ENCODE measurements at places on chromosomes 13 and 19. TPM values are rescaled to one million over a fixed set of nuclear protein-coding genes. Genes with fewer than 3 reads are reported as not detected.

- H3K27ac ChIP-seq: peak overlapping the region; percentile 97
- DNase-seq: peak; percentile 80
- H3K4me3 ChIP-seq: peak overlapping the region; percentile 87
- H3K27me3 ChIP-seq: no peaks in the 10 kb centered on the region
- H3K4me1 ChIP-seq: peaks cover 86% of the 10 kb centered on the region
These were observed 37.6 kb upstream of the C1QTNF9 start for GRCh38 chr13:24271601-24272451.

- H3K4me1 ChIP-seq: peaks cover 26% of the 10 kb centered on the region
- peak; percentile 82 for DNase-seq
- H3K27ac ChIP-seq: peak overlapping the region; percentile 90
- H3K36me3 ChIP-seq: no peaks in the 10 kb centered on the region
- no peaks in the 10 kb centered on the region for H3K27me3 ChIP-seq
- H3K4me3 ChIP-seq: peak overlapping the region; percentile 80
These were observed 1.7 kb downstream of the ELL start for GRCh38 chr19:18519962-18520847.

The C5AR1 gene
- 0.41 TPM for total RNA-seq

The CD37 gene
- 191 TPM for total RNA-seq

The LGI4 gene
- 0.66 TPM for total RNA-seq

The ANGPTL8 gene
- not detected for total RNA-seq

Measured in activated CD4-positive, alpha-beta T cell treated with anti-CD3 and anti-CD28 coated beads for 36 hours (primary cell).